ENCODE measurements at places on chromosomes 7 and 10. TPM values are rescaled to one million over a fixed set of nuclear protein-coding genes. Genes with fewer than 3 reads are reported as not detected.

GRCh38 chr10:28091913-28092312 is 93.0 kb upstream of the ODAD2 start:
- peaks cover 23% of the 10 kb centered on the region for H3K36me3 ChIP-seq
- H3K4me1 ChIP-seq, result no peaks in the 10 kb centered on the region
- no peak overlapping the region for H3K4me3 ChIP-seq
- no peaks in the 10 kb centered on the region for H3K27me3 ChIP-seq

- DNase-seq, result no peak
- H3K4me1 ChIP-seq, result peaks cover 5% of the 10 kb centered on the region
- no peaks in the 10 kb centered on the region for H3K36me3 ChIP-seq
- no peak overlapping the region for H3K4me3 ChIP-seq
- H3K27me3 ChIP-seq, result peaks cover 48% of the 10 kb centered on the region
- no peak overlapping the region for H3K27ac ChIP-seq
Measured at GRCh38 chr10:77713521-77714280, 76.1 kb upstream of the KCNMA1 start.

DNA sequence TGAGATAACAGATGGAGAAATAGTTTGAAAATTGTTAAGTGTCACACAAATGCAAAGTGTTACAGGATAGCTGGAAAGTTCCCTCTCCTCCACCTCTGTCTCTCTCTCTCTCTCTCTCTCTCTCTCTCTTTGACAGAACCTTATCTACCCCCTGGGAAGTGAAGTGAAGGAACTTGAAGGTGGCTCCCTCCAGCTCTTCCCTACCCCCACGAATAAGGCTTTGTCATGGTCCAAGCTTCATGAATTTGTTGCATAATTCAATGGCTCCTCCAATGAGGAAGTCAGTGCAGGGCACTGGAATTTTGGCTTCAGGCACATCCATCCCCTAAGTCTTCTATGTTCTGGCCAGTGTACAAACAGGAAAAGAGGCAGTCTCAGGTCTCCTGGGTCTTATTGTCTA is 66.4 kb downstream of the CDHR3 start:
- H3K4me1 ChIP-seq, result peaks cover 4% of the 10 kb centered on the region
- H3K27me3 ChIP-seq, result no peaks in the 10 kb centered on the region
- H3K27ac ChIP-seq, result no peak overlapping the region
- H3K4me3 ChIP-seq, result no peak overlapping the region
- DNase-seq, result no peak

ASIC3 gene
- 3.7 TPM for polyA plus RNA-seq

DNA sequence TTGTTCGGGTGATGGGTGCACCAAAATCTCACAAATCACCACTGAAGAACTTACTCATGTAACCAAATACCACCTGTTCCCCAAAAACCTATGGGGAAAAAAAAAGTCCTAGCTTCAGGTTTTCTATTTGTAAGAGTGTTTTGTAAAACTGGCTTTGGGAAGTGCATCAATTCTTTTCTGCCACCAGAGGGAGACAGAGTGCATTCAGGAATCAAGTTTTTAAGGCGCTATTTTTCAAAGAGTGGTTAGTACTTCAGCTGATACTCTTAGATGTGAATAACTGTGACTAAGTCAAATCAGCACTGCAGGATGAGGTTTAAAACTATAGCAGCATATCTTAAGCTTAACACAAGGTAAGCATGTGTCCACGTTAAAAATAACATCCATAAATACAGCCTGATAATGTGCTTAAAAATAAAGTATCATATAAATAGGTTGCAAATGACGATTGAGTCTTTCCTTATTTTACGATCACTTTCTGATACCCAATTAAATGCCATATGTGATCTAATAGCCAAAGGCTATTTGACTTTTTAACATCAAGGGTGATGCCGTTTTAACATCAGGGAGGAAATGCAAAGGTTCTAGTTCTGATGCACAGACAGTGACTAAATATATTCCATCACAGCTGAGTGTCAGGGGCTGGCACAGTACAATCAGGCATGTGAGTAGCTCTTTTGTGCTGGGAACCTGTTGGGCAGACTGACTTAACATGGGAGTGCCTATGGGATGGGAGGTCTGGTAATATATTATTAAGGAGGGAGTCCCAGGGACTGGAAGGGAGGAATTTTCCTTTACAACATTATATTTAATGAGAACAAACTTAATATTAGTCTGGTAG is 10.6 kb upstream of the LYZL2 start:
- no peak overlapping the region for H3K27ac ChIP-seq
- H3K4me3 ChIP-seq, result no peak overlapping the region
- H3K4me1 ChIP-seq, result no peaks in the 10 kb centered on the region
- DNase-seq, result no peak
- no peaks in the 10 kb centered on the region for H3K36me3 ChIP-seq

DNA sequence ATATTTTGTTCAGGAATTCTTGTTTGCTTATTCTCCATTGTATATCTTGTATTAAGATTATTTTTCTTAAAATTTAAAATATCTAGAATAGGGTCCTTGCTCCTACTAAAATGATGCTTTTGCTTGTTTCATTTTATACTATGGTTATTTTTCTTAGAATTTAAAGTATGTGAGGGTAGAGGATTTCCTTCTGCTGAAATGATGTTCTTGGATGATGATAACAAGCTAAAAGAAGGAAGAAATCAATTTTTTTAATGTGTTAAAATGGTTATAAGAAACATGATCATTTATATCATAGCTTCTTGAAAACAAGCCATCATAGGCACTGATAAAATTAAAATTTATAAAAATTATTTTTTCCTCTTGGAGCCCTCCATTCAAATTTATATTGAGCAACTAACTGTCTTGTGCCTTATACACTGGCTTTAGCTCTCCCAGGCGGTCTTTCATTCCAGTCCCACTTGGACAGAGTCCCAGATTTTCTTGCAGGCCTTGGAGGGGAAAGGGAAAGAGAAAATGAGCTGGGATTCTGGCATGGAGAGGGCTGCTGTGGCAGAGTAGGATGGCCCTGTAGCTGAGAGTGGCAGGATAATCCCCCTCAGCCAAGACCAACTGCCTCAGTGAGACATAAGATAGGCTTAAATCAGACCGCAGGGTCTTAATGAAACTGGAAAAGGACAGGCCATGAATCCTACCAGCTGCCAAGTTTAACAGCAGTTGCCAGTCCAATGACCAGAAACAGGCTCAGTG is 60.2 kb downstream of the DNAJB9 start:
- DNase-seq, result peak; percentile 85
- H3K4me1 ChIP-seq, result peaks cover 5% of the 10 kb centered on the region
- H3K36me3 ChIP-seq, result no peaks in the 10 kb centered on the region
- H3K27me3 ChIP-seq, result no peaks in the 10 kb centered on the region
- no peak overlapping the region for H3K4me3 ChIP-seq

- H3K4me3 ChIP-seq, result no peak overlapping the region
- no peaks in the 10 kb centered on the region for H3K4me1 ChIP-seq
- no peaks in the 10 kb centered on the region for H3K27me3 ChIP-seq
- DNase-seq, result no peak
- no peak overlapping the region for H3K27ac ChIP-seq
Measured at GRCh38 chr7:39659356-39660013, 36.1 kb downstream of the RALA start.

CELF2 gene
- 3.9 TPM for polyA plus RNA-seq

- H3K4me3 ChIP-seq, result no peak overlapping the region
- H3K27me3 ChIP-seq, result no peaks in the 10 kb centered on the region
- peak; percentile 85 for DNase-seq
- no peaks in the 10 kb centered on the region for H3K36me3 ChIP-seq
- no peak overlapping the region for H3K27ac ChIP-seq
Measured at GRCh38 chr7:38222481-38223096, 44.5 kb downstream of the STARD3NL start.

FAM25A gene
- not detected for polyA plus RNA-seq

SLC13A4 gene
- polyA plus RNA-seq, result 1.6 TPM

DNA sequence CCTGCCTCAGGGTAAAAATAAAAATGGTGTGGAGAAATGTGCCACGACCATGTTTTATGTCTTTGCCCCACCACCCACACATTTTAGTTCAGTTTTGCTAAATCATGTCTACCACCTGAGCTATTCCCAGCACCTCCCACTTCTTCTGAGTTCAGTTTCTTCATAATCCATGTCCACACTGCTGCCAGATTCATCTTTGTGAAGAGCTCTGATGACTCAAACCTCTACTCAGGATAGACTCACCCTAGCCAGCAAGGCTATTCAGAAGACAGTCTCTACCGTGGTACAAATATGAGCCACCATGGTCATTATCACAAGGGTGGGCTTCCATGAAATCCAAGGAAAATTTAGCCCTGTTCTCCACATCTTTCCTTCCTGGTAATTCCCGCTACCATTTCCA is 231.1 kb upstream of the PRKCQ start:
- no peaks in the 10 kb centered on the region for H3K27me3 ChIP-seq
- H3K4me3 ChIP-seq, result no peak overlapping the region
- H3K27ac ChIP-seq, result no peak overlapping the region
- no peaks in the 10 kb centered on the region for H3K4me1 ChIP-seq
- no peaks in the 10 kb centered on the region for H3K36me3 ChIP-seq
- DNase-seq, result no peak

DNA sequence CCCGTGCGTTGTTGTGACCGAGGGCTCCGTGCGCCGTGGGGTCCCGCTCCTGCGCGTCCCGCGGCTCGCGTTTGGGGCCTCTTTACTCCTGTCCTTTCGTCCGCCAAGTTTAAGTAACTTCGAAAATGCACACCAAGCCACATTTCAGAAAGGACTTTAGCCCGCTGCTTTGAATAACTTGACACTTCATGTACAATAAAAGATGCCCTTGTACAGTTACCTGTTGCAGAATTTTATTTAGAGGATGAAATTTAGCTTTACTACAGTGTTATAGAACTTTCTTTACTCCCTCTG is 459 bp downstream of the SUGCT start:
- H3K4me3 ChIP-seq, result peak overlapping the region; percentile 90
- DNase-seq, result no peak
- H3K27ac ChIP-seq, result peak overlapping the region; percentile 93
- no peaks in the 10 kb centered on the region for H3K36me3 ChIP-seq
- no peaks in the 10 kb centered on the region for H3K27me3 ChIP-seq
- H3K4me1 ChIP-seq, result peaks cover 20% of the 10 kb centered on the region

DNA sequence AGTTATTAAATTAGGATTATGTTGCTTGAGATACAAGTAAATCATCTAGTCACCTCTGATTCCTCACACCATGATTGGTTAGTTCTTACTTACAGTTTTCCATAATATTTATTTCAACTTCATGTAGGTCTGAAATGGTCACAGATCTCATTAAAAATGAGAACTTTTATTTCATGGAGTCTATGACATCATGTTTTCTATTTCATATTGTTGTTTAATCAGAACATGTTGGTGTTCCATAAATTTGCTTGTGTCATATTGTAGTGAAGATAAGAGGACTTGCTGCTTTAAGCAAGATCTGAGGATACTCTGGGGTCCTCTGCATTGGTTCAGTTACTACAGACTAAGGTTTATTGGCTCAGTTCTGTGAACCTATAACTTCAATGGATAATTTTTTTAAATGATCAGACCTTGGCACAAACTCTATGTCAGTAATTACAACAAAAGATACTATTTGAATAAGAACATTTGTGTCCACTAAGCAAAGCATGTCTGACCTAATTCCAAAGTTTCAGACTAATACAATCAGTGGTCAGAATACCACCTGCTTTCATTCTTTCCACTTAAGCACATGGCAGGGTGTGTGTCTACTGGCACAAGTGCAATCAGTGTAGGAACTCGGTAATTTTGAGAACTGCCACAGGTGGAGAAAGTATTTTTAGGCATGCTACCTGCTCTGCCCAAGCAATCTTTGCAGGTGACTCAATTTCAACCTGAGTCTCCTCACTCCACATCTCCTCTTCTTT is 68.5 kb downstream of the CCDC71L start:
- no peak overlapping the region for H3K4me3 ChIP-seq
- no peak overlapping the region for H3K27ac ChIP-seq
- DNase-seq, result no peak
- H3K36me3 ChIP-seq, result no peaks in the 10 kb centered on the region
- H3K4me1 ChIP-seq, result no peaks in the 10 kb centered on the region
- H3K27me3 ChIP-seq, result no peaks in the 10 kb centered on the region

PLXDC2 gene
- polyA plus RNA-seq, result 2.1 TPM

- no peaks in the 10 kb centered on the region for H3K36me3 ChIP-seq
- no peak for DNase-seq
- no peak overlapping the region for H3K27ac ChIP-seq
- H3K27me3 ChIP-seq, result no peaks in the 10 kb centered on the region
- H3K4me3 ChIP-seq, result no peak overlapping the region
Measured at GRCh38 chr7:157566631-157567006, 229.8 kb downstream of the DNAJB6 start.

DNA sequence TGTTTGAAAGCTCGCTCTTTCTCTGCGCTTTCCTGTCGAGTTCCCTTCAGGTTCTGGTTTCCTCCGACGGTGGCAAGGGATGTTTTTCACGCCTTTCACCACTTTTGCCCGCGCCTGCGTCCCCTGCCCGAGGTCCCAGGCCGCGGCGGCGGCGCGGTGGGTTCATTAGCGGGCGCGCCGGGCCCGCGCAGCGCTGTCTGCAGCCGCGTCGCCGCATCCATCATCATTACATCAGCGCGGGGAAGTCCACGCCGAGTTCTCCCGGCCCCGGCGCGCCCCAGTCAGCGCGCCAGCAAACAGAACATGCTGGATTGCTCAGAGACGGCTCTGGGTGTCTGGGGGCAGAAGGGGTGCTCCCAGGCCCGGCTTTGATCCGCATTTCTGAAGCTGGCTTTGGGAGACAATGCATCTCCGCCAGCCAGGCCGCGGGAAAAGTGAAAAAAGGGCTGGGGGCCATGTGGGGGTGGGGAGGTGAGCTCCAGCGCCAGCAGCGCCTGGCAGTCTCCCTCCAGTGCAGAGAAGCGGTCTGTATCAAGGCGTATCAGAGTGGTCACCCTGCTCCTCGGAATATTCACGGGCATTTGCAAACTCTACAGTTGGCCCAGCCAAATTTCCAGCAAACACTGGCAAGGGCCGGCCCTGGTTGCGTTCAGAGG is 8.9 kb downstream of the GLI3 start:
- H3K36me3 ChIP-seq, result no peaks in the 10 kb centered on the region
- peaks cover 31% of the 10 kb centered on the region for H3K4me1 ChIP-seq
- DNase-seq, result no peak

IQUB gene
- polyA plus RNA-seq, result 0.05 TPM

TAC1 gene
- polyA plus RNA-seq, result not detected

GRCh38 chr7:155169498-155170065 is 99.5 kb downstream of the HTR5A start:
- H3K4me3 ChIP-seq, result no peak overlapping the region
- H3K36me3 ChIP-seq, result no peaks in the 10 kb centered on the region
- H3K4me1 ChIP-seq, result no peaks in the 10 kb centered on the region
- H3K27me3 ChIP-seq, result peaks cover 32% of the 10 kb centered on the region

- no peak overlapping the region for H3K4me3 ChIP-seq
- no peak overlapping the region for H3K27ac ChIP-seq
- DNase-seq, result no peak
- no peaks in the 10 kb centered on the region for H3K36me3 ChIP-seq
- H3K4me1 ChIP-seq, result peaks cover 11% of the 10 kb centered on the region
Measured at GRCh38 chr10:79018521-79019011, 50.2 kb upstream of the ZMIZ1 start.

DNA sequence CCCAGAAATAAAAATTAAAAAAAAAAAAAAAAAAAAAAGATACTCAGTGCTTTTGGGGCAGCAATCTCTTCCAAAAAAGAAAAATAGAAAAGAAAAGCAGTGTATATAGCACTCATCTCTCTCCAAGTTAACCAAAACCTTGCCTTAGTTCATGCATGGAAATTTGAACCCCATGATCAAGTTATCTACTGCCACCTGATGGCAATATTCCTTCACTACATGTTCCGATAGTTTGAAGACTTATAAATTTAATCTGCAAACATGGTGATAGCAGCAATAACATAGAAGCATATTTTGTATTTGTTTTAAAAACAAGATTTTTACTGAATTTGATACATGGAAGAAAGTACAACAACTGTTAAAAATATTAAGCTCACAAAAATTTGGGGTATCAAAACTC is 48.6 kb upstream of the SLIT1 start:
- DNase-seq, result no peak
- peaks cover 12% of the 10 kb centered on the region for H3K36me3 ChIP-seq
- H3K4me1 ChIP-seq, result no peaks in the 10 kb centered on the region
- no peak overlapping the region for H3K27ac ChIP-seq
- no peak overlapping the region for H3K4me3 ChIP-seq
